OCI-LY7 (cell line): ENCODE measurements at places on chromosomes 7 and 10.

DNA sequence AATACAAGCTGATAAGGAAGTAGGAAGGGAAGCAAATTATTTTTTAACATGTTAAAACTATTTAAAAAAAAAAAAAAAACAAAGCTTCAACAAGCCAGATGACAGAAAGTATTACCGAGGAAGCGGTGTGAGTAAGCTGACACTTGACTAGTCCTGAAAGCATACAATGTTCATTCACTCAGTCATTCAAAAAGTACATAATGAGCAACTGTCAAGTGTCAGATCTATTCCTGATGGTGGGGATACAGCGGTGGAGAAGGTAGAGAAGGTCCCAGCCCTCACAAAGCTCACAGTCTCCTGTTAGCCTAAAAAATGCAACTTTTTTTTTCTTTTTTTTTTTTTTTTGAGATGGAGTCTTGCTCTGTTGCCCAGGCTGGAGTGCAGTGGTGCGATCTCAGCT, 40.0 kb downstream of the RAPGEF5 start:
- no peak for DNase-seq

- no peak for DNase-seq
These were observed 10.8 kb downstream of the CREB5 start for GRCh38 chr7:28423112-28423511.

- DNase-seq, result no peak
These were observed 529.4 kb upstream of the IGFBP3 start for GRCh38 chr7:46450425-46450824.

- DNase-seq, result no peak
These were observed 168.4 kb downstream of the CACNB2 start for GRCh38 chr10:18308600-18308999.

DNA sequence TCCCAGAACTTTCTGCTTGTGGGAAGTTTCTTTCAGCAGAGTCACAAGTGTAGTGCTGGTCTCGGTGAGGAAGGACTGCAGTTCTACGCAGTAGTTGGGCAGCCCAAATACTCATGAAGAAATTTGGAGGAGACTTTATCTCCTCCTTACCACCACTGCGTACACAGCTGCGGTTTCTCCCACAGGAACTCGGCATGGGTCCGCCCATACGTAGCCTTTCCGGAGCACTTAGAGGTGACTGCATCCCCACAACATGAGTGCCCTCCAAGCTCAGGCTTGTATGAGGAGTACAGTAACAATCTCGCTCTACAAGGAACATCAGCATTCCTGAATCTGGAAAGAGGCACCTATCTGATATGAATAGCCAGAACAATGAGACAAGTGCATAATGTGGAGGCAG, 549.2 kb upstream of the SEMA3D start:
- DNase-seq, result no peak

DNA sequence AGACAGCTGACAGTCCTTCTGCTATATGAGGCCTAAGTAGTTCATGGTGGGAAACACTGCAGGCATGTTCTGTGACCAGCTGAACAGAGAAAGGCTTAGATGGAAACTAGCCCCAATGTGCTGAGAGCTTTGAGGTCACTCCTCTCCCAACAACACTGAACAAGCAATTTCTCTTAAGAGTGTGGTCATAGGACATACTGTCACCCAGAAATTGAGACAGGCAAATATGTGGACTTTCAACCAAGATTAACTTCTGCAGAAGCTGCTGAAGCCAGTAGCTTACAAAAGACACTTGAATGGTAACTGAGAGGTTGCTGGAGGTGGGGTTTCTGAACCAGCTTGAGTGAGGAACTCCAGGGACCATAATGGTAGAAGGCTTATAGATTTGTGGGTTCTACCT, 38.9 kb upstream of the UNC5B start:
- DNase-seq, result no peak

DNA sequence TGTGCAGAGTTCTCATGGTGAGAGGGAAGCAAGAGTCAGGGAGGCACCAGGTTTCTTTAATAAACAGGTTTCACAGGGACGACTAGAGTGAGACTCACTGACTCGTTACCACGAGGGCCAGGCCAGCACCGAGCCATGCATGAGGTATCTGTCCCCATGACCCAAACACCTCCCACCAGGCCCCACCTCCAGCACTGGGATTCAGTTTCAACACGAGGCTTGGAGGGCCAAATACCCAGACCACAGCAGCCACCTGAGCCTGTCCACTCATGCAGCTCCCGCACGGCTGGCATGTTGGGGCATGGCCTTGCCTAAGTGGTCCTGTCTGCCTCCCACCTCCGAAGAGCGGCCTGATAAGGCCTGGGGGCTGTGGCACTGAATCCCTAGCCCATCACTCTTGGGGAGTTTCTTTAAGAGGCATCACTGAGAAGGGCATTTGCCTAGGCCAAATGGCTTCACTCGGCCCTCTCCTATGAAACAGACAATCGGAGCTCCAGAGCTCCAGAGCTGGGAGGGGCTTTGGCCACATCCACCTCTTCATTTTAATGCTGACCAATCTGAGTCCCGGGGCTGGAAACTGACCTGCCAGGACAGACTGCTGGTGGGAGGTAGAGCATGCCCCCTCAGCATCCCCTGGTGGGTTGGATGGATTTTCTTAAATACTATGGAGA, 157.8 kb downstream of the DNAJB6 start:
- DNase-seq, result no peak

DNA sequence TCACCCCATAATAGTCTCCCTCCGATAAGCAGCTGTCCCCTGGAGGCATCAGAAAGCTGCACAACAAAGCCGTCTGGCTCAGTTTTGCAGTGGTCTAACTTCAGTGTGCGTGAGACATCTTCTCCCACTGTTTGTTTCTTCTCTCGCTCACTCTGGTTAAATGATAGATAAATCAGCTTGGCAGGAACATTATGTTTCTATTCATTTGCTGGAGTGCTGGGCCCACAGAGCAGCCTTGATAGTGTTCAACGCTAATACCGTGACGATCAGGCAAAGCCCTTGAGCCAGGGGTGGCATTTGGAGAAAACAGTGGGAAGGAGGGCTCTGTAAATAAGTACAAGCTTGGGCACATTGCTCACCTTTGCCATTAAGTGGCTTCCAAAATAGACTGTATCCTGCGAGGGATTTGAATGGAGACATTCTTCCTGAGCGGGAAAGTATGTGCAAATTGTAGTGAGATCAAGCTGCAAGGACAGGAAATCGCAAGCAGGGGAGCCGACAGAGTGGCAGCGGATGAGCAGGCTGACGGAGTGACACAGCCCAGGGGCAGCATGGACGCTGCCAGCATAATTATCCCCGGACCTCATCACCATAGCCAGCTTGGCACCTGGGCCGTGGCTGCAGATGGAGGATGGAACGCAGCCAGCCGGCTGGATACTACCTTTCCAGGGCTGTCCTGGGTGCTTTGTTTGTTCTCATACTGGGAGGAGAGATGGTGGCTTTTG, 256.8 kb upstream of the FZD8 start:
- DNase-seq, result no peak

- DNase-seq, result no peak
These were observed 26.5 kb upstream of the TOMM7 start for GRCh38 chr7:22849172-22849571.
